Right lobe of liver (tissue), 6 donors: ENCODE measurements at places on chromosomes 16 and 17. TPM values are rescaled to one million over a fixed set of nuclear protein-coding genes. Genes with fewer than 3 reads are reported as not detected.

GRCh38 chr17:62862251-62862650, 54.1 kb upstream of the MARCHF10 start:
- H3K27ac ChIP-seq: no peak overlapping the region
- H3K4me1 ChIP-seq: no peaks in the 10 kb centered on the region
- H3K4me3 ChIP-seq: no peak overlapping the region
- DNase-seq: no peak
- H3K27me3 ChIP-seq: no peaks in the 10 kb centered on the region

Gene DNASE1
- total RNA-seq: 2.6 TPM

Gene CSNK1D
- total RNA-seq: 56.6 TPM

Gene SCIMP
- 3.2 TPM for total RNA-seq

Gene SLC22A31
- 19.3 TPM for total RNA-seq

- H3K27ac ChIP-seq: no peak overlapping the region
- no peak overlapping the region for H3K4me3 ChIP-seq
- H3K27me3 ChIP-seq: no peaks in the 10 kb centered on the region
- H3K4me1 ChIP-seq: peaks cover 28% of the 10 kb centered on the region
- no peaks in the 10 kb centered on the region for H3K36me3 ChIP-seq
Measured at GRCh38 chr16:67907397-67908180, 14.5 kb downstream of the PSKH1 start.

Gene TMEM235
- not detected for total RNA-seq

GRCh38 chr17:33667671-33668070, 374.6 kb upstream of the ASIC2 start:
- no peaks in the 10 kb centered on the region for H3K27me3 ChIP-seq
- no peaks in the 10 kb centered on the region for H3K4me1 ChIP-seq
- no peaks in the 10 kb centered on the region for H3K36me3 ChIP-seq
- no peak for DNase-seq
- H3K27ac ChIP-seq: no peak overlapping the region

Gene CTRB2
- total RNA-seq: not detected
